ENCODE measurements at places on chromosomes 4 and X.
A peak's percentile ranks its signal among the peaks of the same experiment; 100 is the strongest.

GRCh38 chrX:30313322-30313721 is 4.1 kb upstream of the NR0B1 start:
- DNase-seq = no peak

DNA sequence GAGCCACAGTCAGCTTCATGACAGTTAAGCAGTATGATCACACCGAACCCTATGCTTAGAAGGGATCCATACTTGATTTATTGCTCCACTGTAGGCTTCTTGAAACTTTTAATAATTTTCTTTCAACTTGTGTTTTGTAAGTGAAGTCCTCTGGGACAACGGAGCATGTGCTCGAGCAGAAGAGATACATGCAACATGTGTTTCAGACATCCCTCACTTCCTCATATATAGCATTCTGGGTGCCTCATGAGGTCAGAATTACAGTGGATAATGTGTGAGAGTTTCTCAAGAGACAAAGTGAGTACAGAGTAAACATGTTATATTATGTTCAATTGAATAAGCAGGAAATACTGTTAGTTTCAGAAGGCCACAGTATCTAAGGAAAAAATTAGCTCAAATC is 893.2 kb downstream of the FAT4 start:
- no peak for DNase-seq

GRCh38 chr4:84531689-84532088 is 32.6 kb upstream of the NKX6-1 start:
- DNase-seq = no peak

DNA sequence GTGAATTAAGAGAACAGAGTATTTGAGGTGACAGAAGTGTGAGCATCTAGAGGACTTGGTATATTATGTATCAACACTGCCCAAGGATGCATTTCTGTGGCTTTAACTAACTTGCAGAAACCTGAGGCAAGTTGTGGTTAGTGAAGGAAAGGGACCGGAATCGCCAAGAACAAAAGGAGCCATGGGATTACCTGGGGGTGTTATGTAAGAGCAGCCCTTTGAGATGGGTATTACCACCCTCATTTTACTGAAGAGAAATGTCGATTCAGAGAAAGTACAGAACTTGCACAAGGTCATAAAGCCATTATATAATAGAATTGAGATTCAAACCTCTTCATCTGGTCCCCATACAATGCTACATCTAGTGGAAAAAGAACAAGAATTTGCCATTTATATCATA is 14.3 kb downstream of the TENM3 start:
- no peak for DNase-seq

- DNase-seq = no peak
These were observed 1967.9 kb downstream of the C4orf33 start for GRCh38 chr4:131063878-131064277.

DNA sequence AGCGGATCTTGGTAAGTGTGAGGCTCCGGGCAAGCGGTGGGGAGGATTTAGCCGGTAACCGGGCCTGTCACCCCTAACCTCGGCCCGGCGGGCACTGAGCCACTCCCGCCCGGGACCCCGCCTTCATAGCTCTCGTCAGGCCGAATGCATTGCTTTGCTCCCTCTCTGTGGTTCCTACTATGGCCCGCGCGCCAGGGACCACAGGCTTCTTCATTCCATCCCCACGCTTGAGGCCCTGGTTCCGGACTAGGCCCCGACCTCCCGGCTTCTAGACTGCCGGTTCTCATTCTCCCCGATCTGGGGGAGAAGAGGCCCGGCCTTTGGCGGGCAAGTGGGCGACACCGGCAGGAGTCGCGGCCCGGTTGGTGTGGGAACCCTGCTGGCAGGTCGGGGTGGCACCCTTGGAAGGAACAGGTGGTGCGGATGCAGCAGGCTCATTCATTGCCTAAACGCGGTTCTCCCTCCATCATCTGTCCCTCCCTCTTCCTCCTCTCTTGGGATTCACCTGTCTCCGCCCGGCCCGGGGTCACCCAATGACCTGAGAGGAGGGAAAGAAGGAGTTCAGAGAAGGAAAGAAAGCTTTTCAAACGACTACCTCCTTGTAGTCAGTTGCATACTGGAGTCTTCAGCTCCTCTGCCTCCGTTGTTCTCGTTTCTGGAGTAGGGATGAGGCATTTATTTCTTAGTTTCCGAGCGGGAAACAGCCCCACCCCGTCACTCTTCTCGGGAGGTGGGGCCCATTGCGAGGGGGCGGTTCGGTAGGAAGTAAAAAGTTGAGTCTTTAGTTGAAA is at the start of gene NDUFC1:
Gene NDUFC1, minus strand, starts transcription at position 657 of the 791 bp plus-strand sequence. CDS start 6,679 bp downstream, outside the sequence.
- DNase-seq = peak; percentile 36

DNA sequence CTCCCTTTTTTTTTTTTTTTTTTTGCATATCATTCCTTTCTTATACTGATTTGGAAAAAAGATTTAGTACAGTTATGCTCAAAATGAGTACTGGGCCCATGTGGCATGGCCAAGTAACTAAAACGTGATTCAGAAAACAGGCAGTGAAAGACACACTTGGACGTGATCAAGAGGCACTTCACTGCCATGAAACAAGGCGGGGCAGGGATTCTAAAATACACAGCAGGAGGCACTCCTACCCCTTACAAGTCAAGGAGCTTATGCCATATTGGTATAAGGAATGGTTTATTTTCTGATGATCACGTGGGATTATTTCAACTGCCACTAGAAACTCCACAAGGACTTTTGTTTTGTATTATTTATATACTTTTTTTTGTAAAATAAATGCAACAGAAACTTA is 72.0 kb downstream of the CHST7 start:
- DNase-seq = no peak

- peak; percentile 9 for DNase-seq
These were observed 11.8 kb downstream of the CLCN5 start for GRCh38 chrX:49934148-49934547.

- DNase-seq = no peak
These were observed 915.5 kb downstream of the FAT4 start for GRCh38 chr4:126230269-126230668.

GRCh38 chrX:107825698-107826237 is at the start of gene MID2:
Gene MID2 (plus strand): TSS chrX:107825866. CDS start chrX:107826427, 561 bp downstream.
- DNase-seq = peak; percentile 47

DNA sequence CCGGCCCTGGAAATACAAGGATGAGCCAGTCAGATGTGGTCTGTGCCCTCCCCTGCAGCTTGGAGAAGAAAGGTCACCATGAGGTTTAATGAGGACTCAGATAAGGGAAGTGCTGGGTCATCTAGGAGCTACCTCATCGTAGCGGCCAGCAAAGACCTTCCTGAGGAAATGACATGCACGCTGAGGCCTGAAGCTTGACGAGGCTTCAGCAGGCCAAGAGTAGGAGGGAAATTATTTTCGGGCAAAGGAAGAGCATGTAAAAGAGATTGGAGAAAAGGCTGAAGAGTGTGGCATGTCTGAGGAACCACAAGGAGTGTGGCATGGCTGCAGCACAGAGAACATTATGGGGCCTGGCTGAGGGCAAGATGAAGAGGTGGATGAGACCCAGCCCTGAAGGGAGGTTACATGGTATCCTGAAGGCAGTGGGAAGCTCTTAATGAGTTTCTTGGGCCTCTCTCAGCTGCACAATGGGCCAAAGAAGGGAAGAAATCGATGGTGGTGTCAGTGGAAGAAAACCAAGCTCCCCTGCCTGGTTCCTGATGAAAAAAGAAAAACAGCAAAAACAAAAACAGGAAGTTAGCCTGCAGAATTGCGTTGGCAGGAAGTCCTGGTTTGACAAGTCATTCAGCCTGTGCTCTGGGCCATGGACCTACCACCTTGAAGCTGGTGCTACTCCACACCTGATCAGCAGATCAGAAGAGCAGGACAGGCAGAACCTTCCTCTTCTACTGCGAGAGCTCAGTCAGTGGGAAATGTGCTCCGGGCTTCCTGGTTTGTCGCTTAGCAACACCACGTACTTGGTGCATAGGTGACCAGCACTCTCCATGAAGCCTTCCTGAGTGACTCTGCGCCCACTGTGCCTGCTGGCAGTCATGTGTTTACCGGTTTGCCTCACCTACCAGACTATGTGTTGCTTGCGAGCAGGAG is 134.5 kb upstream of the KLF3 start:
- no peak for DNase-seq

DNA sequence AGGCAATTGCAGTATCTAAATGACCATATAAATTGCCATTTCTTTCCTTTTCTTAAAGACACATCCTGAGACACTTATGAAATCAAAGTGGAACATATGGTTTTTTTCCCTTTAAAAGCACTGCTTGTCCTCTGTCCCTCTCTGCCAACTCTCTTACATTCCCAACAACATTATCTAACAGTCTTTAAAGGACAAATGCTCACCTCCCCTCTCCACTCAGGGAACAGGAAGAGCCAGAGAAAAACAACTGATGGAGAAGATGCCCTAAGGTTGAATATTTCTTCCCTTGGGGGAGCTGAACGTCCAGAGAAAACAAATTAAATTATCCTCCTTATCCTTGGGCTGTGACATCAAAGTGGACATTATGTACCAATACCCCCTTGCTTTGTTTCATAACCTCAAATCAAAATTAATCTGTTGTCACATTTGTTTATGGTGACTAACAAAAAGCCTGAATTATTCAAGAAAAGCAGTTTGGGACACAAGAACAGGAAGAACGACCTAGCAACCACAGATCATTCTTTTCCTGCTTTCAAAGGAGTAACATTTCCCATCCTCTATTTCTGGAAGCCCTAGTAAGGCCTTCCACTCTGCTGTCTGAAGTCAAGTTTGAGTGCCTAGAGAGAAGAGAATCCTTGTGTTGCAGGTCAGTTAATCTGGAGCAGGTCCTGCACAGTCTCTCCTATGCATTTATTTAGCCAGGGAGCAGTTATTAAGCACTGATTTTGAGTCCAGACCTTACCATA is 52.6 kb upstream of the PAGE1 start:
- DNase-seq = no peak

DNA sequence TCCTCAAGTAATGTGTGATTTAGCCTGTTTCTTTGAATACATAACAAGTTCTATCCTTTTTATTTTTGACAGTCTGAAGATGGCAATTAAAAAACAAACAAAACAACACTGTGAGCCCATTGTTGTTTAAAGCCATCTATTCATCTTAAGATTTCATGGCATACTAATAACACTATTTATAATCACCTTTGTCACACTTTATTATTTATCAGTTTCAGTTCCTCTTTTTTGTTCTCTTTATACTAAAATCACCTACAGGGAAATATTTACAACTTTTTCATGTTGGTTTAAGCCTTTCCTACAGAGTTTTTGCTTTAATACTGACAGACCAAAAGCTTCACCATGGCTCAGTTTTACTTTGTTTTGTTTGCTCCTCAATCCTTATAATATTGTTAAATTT is 247.4 kb upstream of the CTSO start:
- DNase-seq = no peak

- DNase-seq = no peak
These were observed 199.7 kb upstream of the KLF3 start for GRCh38 chr4:38464328-38464727.

- no peak for DNase-seq
These were observed 24.0 kb downstream of the USP46 start for GRCh38 chr4:52635130-52635529.

- peak; percentile 63 for DNase-seq
These were observed 239.0 kb upstream of the HTR2C start for GRCh38 chrX:114344756-114345349.

DNA sequence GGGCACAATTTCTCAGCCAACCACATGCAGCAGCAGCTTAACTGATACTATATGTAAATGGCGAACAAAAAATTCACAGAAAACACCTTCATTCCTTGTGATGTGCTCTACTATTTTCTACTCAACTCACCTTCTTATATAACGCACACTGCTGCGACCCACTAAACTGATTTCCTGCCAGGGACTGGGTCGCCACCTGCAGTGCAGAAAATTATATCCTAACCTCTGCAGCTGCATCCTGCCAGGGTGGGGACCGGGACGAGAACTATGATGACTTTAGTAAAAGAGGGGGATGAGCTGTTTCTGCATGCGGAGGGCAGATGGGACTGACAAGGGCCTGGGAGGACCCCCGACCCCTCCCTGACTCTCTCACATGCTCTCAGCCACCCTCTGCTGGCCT is 27.4 kb downstream of the ABLIM2 start:
- no peak for DNase-seq

DNA sequence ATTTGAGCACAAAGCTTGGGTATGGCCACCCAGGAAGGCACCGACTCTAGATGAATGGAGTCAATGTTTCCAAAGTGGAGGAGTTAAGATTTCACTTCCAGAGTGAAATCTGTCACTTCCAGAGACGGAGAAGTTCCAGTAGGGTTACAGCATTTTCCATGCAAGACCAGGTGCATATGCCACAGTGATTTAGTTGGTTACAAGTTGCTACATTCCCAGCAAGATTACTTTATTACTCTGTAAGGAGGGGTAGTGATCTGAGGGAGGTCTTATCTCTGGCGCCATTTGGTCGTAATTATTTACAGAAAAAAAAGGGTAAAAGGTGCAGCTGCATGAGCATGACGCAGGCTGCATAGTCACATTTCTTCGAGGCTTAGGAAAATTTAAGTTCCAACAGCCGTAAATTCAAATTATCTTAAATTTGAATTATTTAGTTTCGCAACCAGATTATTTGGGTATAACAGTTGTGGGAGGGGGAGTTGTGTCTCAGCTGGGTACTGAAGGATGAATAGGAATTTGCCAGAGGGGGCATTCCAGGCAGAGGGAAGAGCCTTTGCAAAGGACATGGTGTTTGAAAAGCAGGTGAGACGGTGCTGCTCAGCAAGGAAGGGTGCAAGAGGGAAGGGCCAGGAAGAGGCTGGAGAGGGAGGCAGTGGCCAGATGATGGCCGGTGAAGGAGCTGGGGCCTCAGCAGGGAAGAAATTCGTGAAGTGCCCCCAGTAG is 17.4 kb upstream of the AFAP1 start:
- DNase-seq = no peak

GRCh38 chrX:43958529-43958928 is 14.7 kb downstream of the NDP start:
- peak; percentile 90 for DNase-seq

DNA sequence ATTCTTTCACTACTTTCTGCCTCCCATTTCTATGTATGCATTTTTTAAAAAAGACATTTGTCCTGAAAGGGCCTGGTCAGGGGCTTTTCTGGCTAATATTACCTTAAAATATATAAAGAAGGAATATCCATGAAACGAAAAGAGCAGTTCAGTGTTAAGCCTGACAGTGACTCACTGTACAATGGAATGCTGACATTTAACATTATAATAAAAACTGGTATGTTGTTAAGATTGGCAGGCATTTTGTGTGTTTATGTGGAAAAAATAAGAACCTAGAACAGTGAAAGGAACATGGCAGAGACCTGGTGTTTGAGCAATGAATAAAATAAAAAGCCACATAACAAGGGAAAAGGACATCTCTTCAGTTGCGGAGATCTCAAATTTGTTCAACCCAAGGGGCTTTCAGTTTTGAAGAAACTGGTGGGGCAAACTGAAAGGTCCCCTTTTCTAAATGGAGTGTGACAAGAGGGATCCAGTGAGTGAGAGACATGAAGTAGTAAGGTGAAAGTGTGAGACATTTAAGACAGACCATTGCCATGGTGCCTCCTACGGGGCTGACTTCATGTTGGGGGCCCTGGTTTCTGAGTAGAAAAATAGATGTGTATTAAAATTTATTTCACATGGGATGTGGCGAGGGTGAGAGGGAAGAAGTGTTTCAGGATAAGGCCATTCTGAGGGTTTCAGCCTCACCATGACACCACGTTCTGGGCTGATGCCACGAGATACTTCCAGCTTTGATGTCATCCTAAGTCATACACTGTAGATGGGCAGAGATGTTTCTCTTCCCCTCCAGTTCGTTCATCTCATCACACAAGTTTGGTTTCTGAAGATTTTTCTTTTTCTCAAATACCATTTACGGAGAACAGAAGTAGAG is 324.9 kb downstream of the PPP3CA start:
- DNase-seq = peak; percentile 31

GRCh38 chr4:102285831-102286230 is 59.5 kb downstream of the SLC39A8 start:
- peak; percentile 67 for DNase-seq
